Amygdala (tissue), 56 donors: ENCODE measurements at places on chromosomes 5 and 9.

- DNase-seq = no peak
These were observed 254.6 kb downstream of the ASTN2 start for GRCh38 chr9:117160254-117160653.

- no peak for DNase-seq
These were observed 16.4 kb downstream of the PPP3R2 start for GRCh38 chr9:101578378-101578777.

- no peak for DNase-seq
These were observed 232.3 kb downstream of the TLR4 start for GRCh38 chr9:117936185-117937130.

GRCh38 chr5:50967563-50968355 lies 301.3 kb downstream of the PARP8 start:
- DNase-seq = no peak

DNA sequence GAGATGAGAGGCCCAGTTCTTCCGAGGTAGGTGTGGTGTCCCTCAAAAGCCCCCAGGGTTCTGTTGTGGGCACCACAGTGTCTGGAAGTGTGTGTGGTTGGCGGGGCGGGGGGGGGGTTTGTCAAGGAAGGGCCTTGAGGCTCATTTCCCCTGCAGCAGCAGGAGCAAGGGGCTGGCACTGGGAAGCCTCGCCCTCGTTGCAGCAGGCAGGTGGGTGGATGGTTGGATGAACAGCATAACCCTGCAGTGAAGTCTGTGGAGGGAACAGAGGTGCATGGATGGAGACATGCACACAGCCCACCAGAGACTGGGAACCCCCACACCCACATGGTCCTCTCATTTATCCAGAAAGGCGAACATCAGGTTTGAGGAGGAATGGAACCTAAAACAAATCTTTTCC lies 2.0 kb upstream of the SPATA31E1 start:
- DNase-seq = no peak

- no peak for DNase-seq
These were observed 5.8 kb downstream of the GM2A start for GRCh38 chr5:151258816-151259215.

DNA sequence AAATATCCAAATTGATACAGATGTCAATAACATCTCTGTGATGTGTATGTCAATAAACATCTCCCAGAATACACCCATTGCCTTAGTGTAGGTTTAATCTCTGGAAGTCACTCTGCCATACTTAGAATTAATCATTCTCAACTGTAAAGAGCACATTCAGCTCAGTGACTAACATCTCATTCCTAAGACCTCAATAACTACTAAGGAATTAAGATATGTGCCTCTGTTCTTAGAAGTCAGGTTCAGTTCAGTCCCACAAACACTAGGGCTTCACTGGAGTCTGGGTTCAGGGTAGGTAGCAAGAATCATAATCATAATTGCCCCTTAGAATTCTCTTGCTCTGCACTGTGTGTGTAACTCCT lies 31.7 kb downstream of the UGCG start:
- no peak for DNase-seq

DNA sequence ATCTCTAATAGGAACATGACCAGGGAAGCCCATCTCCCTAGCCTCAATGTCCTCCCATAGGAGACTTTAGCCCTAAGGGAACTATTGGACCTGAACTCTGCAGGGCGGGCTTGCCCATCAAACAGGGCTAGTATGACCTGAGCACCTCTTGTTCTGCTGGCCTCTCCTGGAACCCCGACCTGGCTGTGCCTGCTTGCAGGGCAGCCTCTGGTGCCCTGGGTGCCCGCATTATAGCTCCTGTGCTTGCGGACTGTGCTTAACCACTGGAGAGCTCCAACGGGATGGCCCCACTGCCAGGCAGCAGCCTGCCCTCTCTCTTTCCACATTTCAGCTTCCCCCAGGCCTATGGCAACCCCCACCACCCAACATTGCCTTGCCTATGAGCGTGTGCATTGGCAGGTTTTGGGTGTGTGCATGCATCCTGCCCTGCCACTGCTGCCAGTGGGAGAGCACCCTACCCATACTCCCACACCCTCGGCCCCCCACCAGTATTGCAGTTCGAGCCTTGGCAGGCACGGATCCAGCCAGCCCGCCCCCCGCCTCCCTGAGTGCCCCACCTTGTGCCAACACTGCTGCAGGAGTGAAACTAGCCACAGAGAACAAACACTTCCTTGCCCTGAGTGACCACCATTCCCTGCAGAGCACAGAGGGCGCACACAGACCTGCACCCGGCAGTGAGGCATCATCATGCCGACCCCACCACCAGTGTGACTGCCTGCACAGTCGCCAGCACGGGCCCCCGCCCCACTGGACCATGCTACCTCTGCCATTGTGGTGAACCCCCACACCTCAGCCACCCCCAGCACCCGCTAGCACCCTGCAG lies 1123.8 kb upstream of the CDH6 start:
- DNase-seq = no peak
